Daoy (cell line): ENCODE measurements at places on chromosomes 4 and X. TPM values are rescaled to one million over a fixed set of nuclear protein-coding genes. Genes with fewer than 3 reads are reported as not detected.

GRCh38 chr4:156193800-156194199, 240.1 kb upstream of the CTSO start:
- DNase-seq, result no peak

- DNase-seq, result no peak
Measured at GRCh38 chr4:55184600-55185523, 59.5 kb upstream of the KDR start.

GRCh38 chr4:7771056-7771455, 168.6 kb downstream of the AFAP1 start:
- DNase-seq, result no peak

- DNase-seq, result no peak
Measured at GRCh38 chrX:129524250-129524850, 1.1 kb upstream of the SMARCA1 start.

- DNase-seq, result no peak
Measured at GRCh38 chr4:68962868-68963267, 11.3 kb upstream of the UGT2A3 start.

Gene STK32B
- total RNA-seq, result 14.7 and 17.4 TPM in 2 replicates
